Thyroid gland (tissue), 4 donors: ENCODE measurements at places on chromosomes 3 and 15.
A peak's percentile ranks its signal among the peaks of the same experiment; 100 is the strongest.

DNA sequence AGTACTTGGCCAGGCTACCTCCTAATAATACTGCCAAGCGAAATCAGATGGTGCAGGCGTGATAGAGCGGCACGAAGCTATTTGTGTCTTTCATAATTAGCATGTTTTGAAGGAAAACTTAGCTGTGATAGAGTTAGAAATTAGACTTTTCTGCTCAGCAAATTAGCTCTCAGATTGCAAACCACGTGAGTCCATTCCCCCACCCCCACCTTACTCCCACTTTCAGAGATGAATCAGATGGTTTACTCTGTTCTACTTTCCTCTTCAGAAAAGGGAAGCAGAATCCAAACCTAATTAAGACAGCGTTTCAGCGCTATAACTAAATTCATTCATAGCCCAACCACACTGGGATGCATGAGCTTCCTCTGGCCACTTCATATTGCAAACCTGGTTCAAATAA lies 214.6 kb downstream of the SLCO3A1 start:
- DNase-seq, result no peak

DNA sequence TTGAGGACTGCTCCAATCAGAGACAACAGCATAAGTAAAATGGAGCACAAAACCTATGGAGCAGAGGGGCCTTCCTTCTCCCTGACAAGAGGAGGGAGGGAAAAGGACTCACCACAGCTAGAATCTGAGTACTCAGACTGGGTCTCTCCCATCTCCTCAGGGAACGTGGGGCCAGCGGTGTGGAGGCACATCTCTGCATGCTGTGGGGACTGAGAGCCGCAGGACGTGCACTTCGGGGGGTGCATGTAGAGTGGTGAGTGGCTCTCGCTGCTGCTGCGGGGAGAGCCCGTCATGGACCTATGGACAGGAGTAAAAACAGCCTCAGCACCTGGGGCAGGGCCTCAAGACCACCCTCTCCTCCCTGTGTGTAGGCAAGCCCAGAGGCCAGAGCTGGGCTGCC lies 17.0 kb downstream of the BCL6 start:
- no peak for DNase-seq

DNA sequence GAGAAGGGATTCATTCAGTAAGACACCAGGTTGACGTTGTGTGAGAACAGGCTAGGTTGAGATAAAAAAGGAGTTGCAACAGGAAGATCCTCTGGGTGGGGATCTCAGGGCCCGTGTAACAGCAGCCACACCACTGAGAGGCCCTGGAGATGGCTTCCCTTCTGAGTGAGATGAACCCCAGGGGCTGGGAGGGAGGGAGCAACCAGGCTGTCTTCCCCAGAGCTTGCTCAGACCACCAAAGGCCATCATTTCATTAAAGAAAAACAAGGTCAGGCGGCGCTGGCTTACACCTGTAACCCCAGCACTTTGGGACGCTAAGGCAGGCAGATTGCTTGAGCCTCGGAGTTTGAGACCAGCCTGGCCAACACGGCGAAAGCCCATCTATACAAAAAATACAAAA lies 187.7 kb downstream of the ATP10A start:
- DNase-seq, result no peak

- DNase-seq, result no peak
Measured at GRCh38 chr3:151890721-151891141, 17.3 kb downstream of the SUCNR1 start.

DNA sequence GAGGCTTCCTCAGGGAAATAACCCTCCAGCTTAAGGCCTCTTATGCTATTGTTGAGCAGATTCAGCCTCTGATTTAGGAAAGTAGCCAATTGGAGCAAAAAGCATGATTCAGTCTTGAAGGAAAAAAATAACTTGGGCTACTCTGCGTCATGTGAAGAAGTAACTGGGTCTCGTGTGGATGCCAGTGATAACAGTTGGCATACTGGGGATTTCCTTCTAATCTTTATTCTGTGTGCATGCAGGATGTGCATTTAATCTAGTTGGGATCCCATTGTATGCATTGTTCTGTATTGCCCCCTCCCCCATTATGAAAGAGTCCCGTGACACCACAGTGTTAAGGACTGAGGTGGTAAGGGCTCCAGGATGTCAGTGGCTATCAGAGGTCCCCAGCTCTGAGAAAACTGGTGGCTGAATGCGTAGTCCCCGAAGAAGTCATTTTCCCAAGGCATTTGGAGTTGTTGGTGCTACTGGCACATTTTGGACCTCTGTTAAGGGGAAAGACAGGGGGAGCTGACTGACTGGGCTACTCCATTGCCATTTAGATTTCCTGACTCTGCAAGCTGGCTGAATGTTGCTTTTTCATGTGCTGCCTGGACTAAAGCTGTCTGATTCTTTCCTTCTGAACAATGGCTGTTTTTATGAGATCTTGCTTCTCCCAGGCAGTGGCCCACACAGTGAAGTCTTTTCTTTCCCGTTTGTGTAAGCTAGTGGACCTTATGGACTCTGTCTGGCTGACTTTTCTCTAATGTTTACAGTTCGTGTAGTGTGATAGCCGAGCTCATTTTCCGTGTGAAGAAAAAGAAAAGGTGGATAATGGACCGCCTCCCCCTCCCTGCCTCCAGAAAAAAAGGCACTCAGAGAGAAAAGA lies 38.4 kb upstream of the TRAK1 start:
- no peak for DNase-seq

- DNase-seq, result no peak
Measured at GRCh38 chr3:33063651-33064051, 33.3 kb downstream of the GLB1 start.

GRCh38 chr3:42345811-42346210 lies 64.6 kb downstream of the LYZL4 start:
- DNase-seq, result no peak

DNA sequence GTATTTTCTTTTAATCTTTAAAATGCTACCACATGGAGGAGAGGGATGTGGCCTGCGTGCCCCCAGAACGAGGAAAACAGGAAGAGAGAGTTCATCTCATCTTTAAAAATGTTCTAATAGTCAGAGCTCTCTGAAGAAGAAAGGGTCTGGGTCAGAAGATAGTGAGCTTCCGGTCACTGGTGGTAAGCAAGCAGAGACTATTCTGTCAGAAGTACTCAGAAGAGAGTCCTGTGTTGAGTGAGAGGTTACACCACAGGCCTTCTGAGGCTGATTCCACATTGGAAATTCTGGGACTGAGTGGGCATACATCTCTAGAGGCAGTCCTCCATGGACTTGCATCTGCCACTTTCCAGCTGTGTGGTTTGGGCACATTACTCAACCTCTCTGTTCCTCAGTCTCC lies 82.2 kb upstream of the SLC6A1 start:
- no peak for DNase-seq

- no peak for DNase-seq
Measured at GRCh38 chr3:125479091-125479490, 40.9 kb downstream of the SNX4 start.

DNA sequence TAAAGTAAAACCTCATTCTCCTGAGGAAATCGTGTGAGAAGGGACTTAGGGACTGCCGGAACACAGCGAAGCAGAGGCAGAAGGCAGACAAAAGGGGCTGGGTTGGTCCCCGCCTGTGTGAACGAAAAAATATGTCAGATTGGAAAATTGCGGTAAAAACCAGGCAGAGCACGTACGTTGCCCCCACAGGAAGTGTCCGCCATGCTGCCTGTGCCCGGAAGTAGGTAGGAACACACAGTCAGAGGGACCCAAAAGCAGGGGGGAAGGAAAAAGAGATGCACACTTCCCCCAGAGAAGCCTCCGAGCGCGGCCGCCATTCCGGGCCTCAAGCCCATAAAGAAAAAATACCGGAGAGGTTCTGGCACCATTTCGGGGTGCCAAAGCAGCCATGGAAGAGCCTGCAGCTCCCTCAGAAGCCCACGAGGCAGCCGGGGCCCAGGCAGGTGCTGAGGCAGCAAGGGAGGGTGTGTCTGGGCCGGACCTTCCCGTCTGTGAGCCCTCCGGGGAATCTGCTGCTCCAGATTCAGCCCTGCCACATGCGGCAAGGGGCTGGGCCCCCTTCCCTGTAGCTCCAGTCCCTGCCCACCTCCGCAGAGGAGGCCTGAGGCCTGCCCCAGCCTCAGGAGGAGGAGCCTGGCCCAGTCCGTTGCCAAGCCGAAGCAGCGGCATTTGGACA lies at the start of gene MKRN3:
Gene MKRN3 (plus strand): TSS at position 280 of the 676 bp plus-strand sequence. CDS start 109 bp downstream, at position 389.
- no peak for DNase-seq

- DNase-seq, result no peak
Measured at GRCh38 chr3:54053211-54053610, 69.1 kb upstream of the CACNA2D3 start.

DNA sequence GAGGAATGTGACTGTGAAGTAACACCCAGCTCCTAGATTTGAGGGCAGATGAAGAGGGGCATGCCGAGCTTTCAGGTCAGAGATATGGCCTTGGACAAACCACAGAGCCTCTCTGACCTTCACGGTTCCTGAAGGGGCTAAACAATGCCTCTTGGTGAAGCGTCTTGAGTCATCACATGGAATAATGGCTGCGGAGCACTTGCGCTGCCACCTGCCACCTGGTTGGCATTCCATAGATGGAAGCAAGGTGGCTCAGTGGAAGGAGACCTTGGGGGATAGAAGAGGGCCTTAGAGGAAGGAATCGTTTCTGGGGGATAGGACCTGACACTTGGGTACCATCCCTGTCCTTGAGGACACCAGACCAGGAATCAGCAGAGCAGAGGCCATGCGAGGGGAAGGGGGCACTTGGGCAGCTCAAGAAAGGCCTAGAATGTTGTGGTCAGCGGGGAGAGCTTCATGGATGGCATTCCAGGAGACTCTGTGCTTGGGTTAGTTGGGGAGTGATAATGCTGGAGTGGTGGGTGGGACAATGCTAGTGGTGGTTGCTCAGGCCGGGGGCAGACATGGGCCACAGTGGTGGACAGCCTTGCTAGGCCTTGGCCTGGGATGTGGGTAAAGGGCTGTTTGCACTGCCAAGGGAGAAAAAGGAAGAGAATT lies 12.6 kb downstream of the MRAS start:
- no peak for DNase-seq

GRCh38 chr15:88187195-88187594 lies 69.3 kb downstream of the NTRK3 start:
- peak; percentile 44 for DNase-seq

GRCh38 chr15:31352339-31352751 lies 25.7 kb downstream of the KLF13 start:
- peak; percentile 87 for DNase-seq

- DNase-seq, result no peak
Measured at GRCh38 chr15:65630760-65631159, 9.0 kb downstream of the SLC24A1 start.

DNA sequence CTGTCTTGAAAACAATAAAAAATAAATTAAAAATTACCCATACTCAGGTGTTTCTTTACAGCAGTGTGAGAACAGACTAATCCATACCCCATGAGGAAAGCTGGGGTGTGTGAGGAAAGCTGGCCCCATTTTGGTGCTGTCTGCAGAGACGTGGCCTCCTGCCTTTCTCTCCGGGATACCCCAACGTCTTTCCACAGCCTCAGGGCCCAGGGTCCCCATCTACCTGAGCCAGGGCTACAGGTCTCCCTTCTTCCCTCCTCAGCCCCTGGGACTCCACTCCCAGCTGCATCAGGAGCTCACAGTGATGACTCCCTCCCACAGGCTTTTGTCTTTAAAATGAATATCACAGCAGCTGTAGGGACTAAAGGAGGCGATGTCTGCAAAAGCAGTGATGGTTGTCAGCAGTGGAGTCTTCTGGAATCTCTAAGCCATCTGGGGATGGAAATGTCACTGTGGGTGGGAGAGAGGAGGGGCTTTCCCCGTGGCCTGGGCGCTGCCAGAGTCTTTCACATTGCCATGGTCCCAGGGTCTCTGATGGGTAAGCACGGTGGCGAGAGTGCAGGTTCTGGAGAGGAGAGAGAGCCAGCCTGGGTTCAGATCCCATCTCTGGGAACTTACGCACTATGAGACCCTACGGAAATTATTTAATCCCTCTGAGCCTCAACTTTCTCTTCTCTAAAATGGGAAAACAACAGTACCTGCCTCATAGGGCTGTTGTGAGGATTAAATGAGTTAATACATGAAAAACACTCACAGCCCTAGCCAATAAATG lies 259.3 kb downstream of the PLCL2 start:
- DNase-seq, result no peak

DNA sequence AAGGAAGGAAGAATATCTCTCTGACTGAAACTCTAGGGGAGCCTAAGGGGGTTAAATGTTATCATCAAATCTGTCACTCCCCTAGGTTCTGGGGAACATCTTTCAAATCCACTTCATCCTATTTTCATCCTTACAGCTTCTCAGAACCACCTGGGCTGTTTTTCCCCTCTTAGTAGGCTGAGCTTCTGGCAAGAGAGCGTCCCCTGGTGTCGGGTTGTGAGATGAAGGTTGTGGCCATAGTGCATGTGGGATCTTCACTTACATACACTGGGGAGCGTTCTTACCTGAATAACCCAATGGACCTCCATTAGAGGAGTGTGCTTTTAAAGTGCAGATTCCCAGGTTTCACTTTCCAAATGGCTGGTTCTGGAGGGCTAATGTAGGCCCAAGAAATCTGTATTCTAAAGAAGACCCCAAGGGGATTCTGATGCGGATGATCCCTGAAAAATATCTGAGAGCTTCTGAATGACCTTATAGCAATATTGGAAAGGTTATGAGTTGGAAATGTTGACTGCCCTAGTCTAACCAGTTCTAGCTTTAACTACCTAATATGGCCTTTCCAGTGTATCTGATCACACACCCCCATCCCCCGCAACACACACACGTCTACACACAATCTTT lies 663.7 kb downstream of the AGBL1 start:
- DNase-seq, result no peak

DNA sequence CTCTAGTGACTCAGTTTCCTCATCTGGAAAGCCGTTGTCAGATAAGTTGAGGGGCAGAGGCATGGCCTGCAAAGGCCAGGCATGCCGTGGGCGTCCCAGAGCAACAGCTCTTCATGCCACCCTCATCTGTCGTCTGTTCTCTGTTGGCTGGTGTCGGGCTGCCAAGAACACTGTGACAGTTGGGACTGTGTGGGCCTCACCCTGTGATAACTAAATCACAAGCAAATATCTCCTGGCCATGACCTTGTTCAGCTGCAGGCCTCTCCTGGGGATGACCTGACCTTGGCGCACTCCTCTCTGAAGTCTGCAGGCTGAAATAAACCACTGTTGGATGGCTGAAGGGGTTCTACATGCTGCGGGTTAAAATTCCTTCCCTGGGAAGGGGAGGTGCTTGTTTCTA lies 145.9 kb downstream of the SHQ1 start:
- DNase-seq, result no peak

- no peak for DNase-seq
Measured at GRCh38 chr3:169034401-169034800, 629.1 kb downstream of the MECOM start.

GRCh38 chr3:38602576-38603250 lies 46.8 kb downstream of the SCN5A start:
- DNase-seq, result no peak

- peak; percentile 71 for DNase-seq
Measured at GRCh38 chr15:91632176-91632575, 221.3 kb upstream of the SLCO3A1 start.

DNA sequence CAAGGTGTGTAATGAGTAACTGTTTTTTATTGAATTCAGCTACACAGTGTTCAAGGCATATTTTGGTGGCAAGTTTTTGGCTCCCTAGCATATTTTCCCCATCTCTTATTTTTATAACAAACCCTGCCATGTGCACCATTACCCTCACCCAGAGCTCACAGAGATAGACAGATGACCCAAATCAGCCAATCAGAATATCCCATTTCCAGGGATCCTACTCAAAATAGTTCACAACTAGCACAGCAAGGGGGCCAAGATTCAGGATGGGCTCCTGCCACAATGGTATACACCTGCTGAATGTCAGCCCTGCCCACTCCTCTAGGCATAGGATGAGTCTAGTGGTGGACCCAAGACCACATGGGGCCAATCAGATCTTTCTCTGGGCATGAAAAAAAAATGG lies 78.8 kb upstream of the SETMAR start:
- DNase-seq, result no peak

- no peak for DNase-seq
Measured at GRCh38 chr3:172057059-172057458, 17.7 kb downstream of the FNDC3B start.

GRCh38 chr3:191340966-191341365 lies 10.6 kb upstream of the UTS2B start:
- no peak for DNase-seq
